ENCODE measurements at places on chromosomes 5 and 9.

DNA sequence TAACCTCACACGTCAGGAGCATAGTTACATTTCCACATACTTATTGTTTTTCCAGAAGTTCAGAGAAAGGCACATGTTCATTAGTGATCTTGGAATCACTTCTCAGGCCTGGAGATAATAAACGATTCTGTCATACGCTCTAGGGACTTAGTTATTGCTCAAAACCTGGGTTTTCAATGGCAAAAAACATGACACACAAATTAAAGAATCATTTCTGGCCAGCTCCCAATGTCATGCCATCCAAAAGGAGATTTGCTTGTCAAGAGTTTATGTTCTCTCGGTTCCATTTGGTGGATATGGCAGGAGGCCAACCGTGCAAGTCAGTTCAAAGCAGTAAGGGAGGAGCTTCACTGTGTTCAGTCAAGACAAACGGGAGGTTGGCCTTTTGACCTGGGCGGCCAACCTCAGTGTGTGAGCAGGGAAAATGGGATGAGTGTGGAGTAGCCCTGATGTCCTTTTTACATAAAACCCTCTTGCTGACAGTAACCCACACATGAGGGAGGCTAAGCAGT lies 123.4 kb downstream of the NXNL2 start:
- DNase-seq: no peak

DNA sequence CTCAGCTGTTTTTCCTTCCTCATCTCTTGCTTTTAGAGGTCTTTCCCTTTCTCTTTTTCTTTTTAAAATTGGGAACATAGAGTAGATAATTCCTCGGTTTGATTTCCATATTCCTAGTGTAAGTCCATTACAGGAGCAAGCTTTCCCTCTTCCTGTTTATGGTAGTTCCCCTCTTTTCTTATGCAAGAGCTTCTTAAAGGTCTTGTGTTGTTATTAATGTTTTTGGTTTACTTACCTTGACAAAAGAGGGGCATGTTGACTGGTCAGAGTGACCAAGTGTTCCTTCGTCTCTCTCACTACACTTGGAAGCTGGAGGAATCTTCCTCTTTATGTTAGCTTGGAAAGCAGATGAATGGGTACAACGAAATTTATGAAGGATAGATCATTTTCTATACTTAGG lies 8.3 kb downstream of the ATG10 start:
- no peak for DNase-seq

DNA sequence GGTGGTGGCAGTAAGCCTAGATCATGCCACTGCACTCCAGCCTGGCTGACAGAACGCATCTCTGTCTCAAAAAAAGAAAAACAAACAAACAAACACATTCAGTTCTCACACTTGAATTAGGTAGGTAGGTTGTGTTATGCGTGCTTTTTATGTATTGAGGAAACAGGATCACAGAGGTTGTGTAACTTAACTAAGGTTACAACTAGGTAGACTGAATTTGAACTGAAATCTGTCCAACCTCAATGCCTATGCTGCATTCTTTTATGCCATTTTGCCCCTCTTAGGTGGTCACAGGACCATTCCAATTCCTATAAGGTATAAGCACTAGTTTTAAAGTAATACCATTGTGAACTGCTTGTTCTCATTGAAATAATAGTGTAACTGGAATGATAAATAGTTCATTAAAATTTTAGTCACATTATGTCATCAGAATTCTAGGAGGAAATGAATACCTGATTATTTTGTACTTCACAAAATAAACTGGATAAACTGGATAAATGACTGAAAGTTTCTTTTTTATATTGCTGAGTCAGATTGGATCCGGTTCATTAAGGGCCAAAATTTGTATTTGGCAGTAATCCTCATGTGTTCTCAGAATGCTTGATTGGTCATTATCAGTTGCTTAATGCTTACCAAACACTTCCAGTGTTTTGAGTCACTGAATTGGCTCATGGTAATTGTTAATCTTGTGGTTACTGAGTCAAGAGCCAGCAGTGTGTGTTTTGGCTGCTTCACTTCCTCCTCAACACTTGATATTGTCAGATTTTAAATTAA lies 7.1 kb downstream of the UBAP1 start:
- peak; percentile 61 for DNase-seq

- DNase-seq: no peak
Measured at GRCh38 chr5:176400382-176401156, 12.0 kb downstream of the HIGD2A start.

- DNase-seq: no peak
Measured at GRCh38 chr5:171351536-171352073, 36.0 kb upstream of the NPM1 start.

DNA sequence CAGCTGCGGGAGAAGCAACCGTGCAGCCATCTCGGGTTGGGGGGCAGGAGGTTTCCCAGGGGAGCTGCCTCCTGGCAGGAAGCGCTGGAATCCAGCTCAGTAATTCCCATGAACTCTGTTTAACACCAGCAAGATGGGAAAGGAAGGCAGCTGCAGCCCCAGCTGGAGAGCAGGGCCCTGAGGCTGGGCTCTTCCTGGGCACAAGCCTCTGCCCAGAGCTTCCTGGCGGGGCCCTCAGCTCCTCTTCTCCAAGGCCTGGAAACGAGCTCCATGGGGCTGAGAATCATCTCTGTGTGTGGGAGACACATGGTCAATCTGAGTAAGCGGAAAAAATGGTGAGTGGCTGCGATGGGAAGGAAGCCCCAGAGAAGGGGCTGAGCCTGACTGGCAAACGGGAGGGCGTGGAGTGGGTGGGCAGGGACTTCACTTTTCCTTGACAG lies 6.3 kb downstream of the MRPL36 start:
- no peak for DNase-seq

- DNase-seq: no peak
Measured at GRCh38 chr5:66365981-66366380, 221.9 kb downstream of the SREK1 start.

Data from CD4-positive, alpha-beta T cell (primary cell).